ENCODE measurements at places on chromosomes 1 and 21. TPM values are rescaled to one million over a fixed set of nuclear protein-coding genes. Genes with fewer than 3 reads are reported as not detected.

- no peaks in the 10 kb centered on the region for H3K27me3 ChIP-seq
- H3K4me3 ChIP-seq: no peak overlapping the region
- no peak for DNase-seq
- peaks cover 8% of the 10 kb centered on the region for H3K36me3 ChIP-seq
Measured at GRCh38 chr1:64864018-64864940, 102.1 kb downstream of the JAK1 start.

GRCh38 chr1:50106095-50106761 is 2.5 kb upstream of the ELAVL4 start:
- no peak overlapping the region for H3K4me3 ChIP-seq
- no peak for DNase-seq
- no peaks in the 10 kb centered on the region for H3K36me3 ChIP-seq
- H3K4me1 ChIP-seq: no peaks in the 10 kb centered on the region

GRCh38 chr21:41668686-41669532 is 97.9 kb downstream of the RIPK4 start:
- peaks cover 44% of the 10 kb centered on the region for H3K4me1 ChIP-seq
- no peak for DNase-seq
- H3K27ac ChIP-seq: 0 out of 2 replicates have a peak overlapping the region, but pooled peaks have one; percentile 72
- H3K27me3 ChIP-seq: no peaks in the 10 kb centered on the region

DNA sequence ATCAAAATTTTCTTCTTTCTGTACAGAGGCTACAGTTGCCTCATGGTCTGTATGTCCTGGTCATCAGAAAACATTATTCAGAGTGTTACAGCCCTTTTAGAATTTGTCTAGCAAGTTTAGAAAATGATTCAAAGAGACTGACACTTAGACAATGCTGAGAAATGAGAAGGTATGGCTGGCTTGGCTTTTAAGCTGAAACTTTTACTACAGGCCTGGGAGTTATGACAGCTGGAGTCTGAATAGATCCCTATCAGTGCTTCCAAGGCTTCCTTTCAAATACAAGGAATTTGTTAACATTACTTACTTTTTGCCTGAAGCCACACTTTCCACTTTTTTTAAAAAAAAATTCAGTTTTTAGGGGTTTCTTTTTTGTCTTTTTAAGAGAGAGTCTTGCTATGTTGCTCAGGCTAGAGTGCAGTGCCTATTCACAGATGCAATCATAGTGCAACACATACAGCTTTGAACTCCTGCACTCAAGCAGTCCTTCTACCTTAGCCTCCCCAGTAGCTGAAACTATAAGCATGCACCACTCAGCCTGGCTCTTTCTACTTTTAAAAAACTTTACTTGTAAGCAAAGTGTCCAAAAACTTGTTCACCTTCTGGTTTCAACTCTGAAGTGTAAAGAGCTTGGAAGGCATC is 10.5 kb upstream of the COP1 start:
- no peak overlapping the region for H3K4me3 ChIP-seq
- no peak overlapping the region for H3K27ac ChIP-seq
- H3K36me3 ChIP-seq: no peaks in the 10 kb centered on the region
- H3K27me3 ChIP-seq: no peaks in the 10 kb centered on the region
- no peak for DNase-seq
- no peaks in the 10 kb centered on the region for H3K4me1 ChIP-seq

DNA sequence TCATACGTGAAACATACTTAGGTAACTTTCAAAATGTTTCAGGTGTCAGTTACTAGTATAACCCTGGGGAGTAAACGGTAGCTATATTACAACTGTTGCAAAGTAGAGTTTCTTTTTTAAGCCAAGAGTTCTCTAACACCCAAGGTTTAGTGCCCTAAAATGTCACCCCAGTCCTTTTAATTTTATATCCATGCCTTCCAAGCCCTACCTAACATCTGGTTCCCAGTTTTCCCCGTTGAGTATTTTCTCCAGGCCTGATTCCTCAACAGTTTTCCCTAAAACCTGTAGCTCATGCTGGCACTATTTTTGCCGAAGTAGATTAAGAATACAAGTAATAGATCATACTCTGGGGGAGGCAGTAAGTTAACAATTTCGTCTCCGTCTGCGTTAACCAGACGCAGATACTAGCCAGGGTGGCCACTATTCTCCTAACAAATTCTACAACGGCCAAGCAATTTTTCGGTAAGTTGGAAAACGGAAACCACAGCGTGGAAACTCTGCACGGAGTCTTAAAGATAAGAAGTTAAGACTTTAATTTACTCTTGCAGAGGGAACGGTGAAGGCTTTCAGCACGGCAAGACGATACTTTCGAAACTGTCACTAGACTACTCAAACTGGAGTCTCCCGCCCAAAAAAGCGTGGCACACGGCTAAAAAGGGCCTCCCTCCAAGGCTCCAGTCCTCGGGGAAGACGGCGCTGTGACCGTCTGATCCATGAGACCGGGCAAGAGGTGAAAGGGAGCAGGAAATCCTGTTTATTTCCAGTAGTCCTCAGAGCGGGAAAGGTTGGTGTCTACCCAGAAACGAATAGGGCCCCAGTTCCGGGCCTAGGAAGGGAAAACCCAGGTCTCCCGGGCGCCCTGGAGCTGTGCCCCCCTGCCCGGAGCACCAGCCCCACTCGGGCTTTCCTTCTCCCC is 945 bp downstream of the SRSF4 start:
- H3K27ac ChIP-seq: peak overlapping the region; percentile 94

DNA sequence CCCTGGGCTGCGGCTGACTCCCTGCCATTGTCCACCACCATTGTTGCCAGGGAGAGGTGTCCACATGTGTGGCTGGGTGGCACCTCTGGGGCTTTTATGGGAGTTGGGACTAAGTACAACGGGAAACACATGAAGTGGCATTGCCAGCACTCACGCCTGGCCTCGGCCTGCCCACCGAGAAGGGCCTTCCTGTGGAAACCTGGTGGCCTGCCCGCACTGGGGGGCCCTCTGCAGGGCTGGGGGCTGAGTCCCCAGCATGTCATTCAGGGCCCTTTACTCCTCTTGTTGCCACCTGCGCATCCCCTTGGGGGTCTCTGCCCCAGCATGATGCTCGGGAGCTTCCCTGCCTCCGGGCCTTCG is 35.5 kb upstream of the RUNX3 start:
- H3K4me3 ChIP-seq: no peak overlapping the region
- H3K27me3 ChIP-seq: no peaks in the 10 kb centered on the region
- no peaks in the 10 kb centered on the region for H3K4me1 ChIP-seq
- H3K27ac ChIP-seq: no peak overlapping the region
- no peak for DNase-seq

DNA sequence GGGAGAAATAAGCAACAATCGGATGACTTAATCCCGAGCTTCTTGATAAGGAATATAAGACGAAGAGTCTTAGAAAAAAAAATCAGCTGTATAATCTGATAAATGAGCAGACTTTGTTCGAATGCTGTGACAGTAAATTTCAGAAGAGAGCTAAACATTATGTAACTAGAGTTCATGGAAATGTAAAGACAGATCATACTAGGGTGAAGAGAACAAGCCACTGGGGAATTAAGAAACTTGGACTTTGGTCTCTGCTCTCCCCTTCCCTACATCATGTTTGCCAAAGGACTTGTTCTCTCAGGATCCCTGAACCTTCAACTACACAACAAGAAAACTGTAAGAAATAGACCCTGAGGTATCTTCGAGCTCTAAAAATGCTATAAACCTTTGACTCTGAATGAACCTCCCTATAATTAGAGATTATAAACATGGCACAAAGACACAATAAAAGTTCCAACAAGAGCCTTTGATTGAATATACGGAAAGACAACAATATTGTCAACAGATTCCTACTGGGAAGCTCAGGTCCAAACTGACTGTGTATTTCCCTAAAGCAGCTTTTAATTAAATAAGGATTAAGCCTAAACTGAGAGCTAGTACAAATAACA is 27.5 kb downstream of the FRRS1 start:
- no peaks in the 10 kb centered on the region for H3K4me1 ChIP-seq
- no peaks in the 10 kb centered on the region for H3K36me3 ChIP-seq
- no peaks in the 10 kb centered on the region for H3K27me3 ChIP-seq
- no peak for DNase-seq
- H3K27ac ChIP-seq: no peak overlapping the region

DNA sequence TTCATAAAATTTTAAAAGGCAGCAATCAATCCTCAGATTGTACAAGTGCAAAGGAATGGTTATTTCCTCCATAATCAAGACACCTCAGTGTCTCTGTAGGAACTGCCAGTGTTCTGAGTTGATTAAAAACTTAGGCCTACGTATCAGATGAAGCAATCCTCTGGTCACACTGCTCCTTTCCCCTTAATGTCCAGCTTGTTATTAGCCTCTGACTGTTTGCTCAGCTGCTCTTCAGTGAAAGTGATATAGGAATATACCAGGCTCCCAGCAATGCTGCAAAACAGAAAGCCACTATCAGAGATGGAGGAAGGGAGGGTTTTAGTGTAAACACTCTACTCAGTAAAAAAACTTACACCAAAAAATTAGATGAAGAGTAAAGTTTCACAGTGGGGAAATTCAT is 49.8 kb downstream of the SLC35D1 start:
- H3K36me3 ChIP-seq: no peaks in the 10 kb centered on the region
- H3K27ac ChIP-seq: no peak overlapping the region
- DNase-seq: no peak
- H3K4me3 ChIP-seq: no peak overlapping the region

GRCh38 chr21:39180429-39181019 is 2.7 kb downstream of the PSMG1 start:
- H3K36me3 ChIP-seq: peaks cover 12% of the 10 kb centered on the region
- no peak overlapping the region for H3K27ac ChIP-seq
- H3K4me1 ChIP-seq: peaks cover 9% of the 10 kb centered on the region
- no peak overlapping the region for H3K4me3 ChIP-seq

GRCh38 chr1:25819491-25820246 is at the start of gene MTFR1L:
Gene MTFR1L (plus strand): TSS chr1:25819954. CDS start chr1:25823105, 3,151 bp downstream.
- H3K27ac ChIP-seq: peak within 1 kb of the TSS; percentile 86
- peaks cover 30% of the 10 kb centered on the region for H3K4me1 ChIP-seq
- H3K4me3 ChIP-seq: peak within 1 kb of the TSS; percentile 73
- peak; percentile 28 for DNase-seq

GRCh38 chr21:29056005-29056404 is 17.4 kb downstream of the CCT8 start:
- H3K27ac ChIP-seq: no peak overlapping the region
- H3K4me1 ChIP-seq: no peaks in the 10 kb centered on the region
- H3K27me3 ChIP-seq: no peaks in the 10 kb centered on the region

GRCh38 chr21:26800970-26801431 is 44.2 kb downstream of the ADAMTS1 start:
- no peaks in the 10 kb centered on the region for H3K36me3 ChIP-seq
- DNase-seq: no peak
- no peaks in the 10 kb centered on the region for H3K4me1 ChIP-seq
- H3K27me3 ChIP-seq: no peaks in the 10 kb centered on the region

DNA sequence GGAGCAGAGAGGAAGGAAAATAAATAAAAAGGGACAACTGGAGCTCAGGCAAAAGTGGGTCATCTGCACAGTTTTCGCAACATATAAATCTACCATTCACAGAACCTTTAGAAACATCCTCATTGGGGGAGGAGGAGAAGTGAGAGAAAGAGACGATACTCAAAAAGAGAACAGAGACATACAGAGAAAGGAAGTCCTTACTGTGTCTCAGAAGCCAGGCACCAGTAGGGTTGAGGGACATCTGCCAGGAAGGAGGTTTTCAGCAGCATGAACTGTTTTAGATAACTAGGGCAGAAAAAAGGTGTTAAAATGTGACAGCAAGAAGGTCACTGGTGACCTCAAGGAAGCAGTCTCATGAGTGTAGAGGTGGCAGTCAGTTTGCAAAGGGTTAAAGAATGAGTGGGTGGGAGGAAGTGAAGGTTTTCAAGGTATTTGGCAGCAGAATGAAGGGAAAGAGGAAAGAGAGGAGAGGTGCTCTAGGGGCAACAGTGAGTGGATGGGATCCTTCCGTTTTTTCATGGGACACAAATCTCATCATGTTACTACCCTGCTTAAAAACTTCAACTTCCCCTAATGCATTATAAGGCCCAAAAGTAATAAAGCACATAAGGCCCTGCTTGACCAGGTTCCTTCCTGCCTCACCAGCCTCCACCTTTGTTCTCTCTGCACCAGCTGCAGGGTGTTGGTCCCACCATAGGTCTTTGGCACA is 9.5 kb downstream of the JAK1 start:
- peaks cover 60% of the 10 kb centered on the region for H3K4me1 ChIP-seq
- no peak for DNase-seq
- no peaks in the 10 kb centered on the region for H3K36me3 ChIP-seq
- H3K4me3 ChIP-seq: no peak overlapping the region
- H3K27ac ChIP-seq: no peak overlapping the region
- no peaks in the 10 kb centered on the region for H3K27me3 ChIP-seq

DNA sequence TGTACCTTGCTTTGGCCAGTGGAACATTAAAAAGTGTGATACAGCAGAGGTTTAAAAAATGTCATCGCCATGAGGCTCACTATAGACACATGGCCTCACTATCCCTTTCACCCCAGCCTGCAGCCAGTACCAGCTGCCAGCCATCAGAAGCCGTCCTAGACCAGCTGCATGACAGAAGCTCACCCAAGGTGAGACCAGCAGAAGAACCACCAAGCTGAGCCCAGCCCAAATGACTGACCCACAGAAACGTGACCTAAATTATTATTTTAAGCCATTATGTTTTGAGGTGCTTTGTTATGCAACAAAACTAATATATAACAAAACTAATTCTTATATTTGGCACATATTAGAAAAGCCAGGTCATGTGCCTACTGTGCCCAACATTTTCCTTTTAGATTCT is 91.1 kb downstream of the KCNN3 start:
- H3K4me1 ChIP-seq: no peaks in the 10 kb centered on the region
- H3K36me3 ChIP-seq: no peaks in the 10 kb centered on the region
- no peak overlapping the region for H3K27ac ChIP-seq
- H3K27me3 ChIP-seq: no peaks in the 10 kb centered on the region
- no peak for DNase-seq

- H3K27me3 ChIP-seq: no peaks in the 10 kb centered on the region
- DNase-seq: no peak
Measured at GRCh38 chr21:36430841-36431240, 45.6 kb downstream of the CHAF1B start.

DNA sequence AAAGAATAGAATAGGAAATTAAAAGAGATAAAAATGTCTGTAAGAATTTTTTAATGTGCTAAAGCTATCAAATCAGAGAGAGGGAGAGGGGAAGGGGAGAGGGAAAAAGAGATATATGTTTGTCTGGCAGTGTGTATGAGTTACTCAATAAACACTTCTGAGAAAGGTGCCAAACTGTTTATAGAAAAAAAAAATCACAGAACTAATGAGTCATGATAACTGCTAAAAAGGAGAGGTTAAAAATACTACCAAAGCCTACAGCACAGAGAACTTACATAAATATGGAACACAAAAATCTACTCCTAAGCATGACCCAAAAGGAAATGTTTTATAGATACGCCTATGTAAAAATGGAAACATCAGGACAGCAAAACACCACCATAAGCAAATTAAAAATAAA is 45.4 kb downstream of the SELENOF start:
- H3K36me3 ChIP-seq: no peaks in the 10 kb centered on the region
- H3K4me3 ChIP-seq: no peak overlapping the region
- no peak for DNase-seq
- H3K27ac ChIP-seq: no peak overlapping the region
- no peaks in the 10 kb centered on the region for H3K4me1 ChIP-seq

GRCh38 chr1:197973206-197973605 is 56.0 kb downstream of the LHX9 start:
- H3K27ac ChIP-seq: no peak overlapping the region
- no peaks in the 10 kb centered on the region for H3K4me1 ChIP-seq
- no peak overlapping the region for H3K4me3 ChIP-seq
- DNase-seq: no peak

ATPAF1 gene
- 39.0 TPM for total RNA-seq

ZNF648 gene
- not detected for total RNA-seq
